Activated CD4-positive, alpha-beta T cell treated with anti-CD3 and anti-CD28 coated beads, Interleukin-2, amount 50 U/mL, for 1 hour (primary cell): ENCODE measurements at places on chromosomes 2 and 18.

DNA sequence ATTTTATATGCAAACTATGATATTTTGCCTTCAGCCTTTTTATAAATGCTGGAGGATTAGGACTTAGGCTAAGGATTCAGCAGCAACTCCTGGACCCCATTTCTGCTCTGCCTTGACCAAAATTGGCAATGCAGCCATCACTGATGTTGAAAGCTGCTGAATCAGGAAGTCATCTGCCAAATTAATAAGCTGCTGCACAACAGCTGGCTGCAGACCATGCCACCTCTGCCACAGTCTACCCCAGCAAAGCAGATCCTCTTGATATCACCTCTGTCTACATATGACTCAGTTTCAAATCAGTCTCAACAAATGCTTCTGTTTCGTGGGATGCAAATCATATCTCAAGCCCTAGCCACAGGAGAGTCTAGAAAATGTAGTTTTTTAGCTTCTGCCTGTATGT lies 7.1 kb upstream of the SOS1 start:
- peak; percentile 27 for DNase-seq

DNA sequence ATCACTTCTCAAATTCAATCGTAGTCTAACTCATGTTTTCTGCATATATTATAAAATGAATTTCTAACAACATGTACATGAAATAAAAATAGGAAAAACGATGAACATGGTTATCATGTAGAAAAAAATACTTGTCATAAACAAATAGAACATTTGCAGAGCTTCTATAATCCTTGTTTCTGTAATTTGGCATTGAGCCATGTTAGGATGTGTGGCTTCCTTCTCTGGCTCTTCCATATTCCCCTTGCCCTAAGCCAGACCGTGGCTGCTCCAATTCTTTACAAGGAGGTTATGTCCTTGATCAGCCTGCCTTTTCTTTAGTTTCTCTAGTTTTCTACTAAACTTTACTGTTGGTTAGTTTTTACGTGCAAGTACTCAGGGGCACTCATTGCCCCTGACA lies 155.3 kb downstream of the COL6A3 start:
- no peak for DNase-seq

DNA sequence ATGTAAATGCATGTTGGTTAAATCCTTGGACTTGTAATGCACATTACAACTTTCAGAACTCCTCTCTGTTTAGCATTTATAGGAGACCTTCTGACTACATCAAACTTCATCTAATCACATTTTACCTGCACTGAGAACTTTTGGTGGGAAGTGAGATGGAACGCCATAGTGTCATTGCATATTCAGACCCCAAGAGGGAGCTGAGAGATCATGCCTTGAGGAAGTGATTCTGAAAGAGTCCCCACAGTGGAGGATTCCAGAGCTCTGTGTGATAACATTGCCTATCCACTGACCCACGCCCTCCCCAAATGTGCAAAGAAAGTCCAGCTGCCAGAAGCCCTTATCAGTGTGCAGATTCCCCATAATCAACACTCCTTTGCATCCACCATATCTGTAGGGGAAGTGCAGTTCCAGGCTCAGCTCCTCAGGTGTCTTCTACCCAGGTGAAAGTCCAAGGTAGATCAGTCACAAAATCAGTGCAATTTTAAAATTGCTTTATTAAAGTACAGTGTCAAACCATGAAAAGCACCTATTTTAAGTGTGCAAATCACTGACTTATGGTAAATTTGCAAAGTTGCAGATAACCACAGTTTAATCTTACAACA lies 212.4 kb downstream of the RPIA start:
- DNase-seq: no peak

GRCh38 chr18:76668546-76668945 lies 153.8 kb upstream of the ZNF236 start:
- no peak for DNase-seq

GRCh38 chr2:37558623-37559022 lies 112.8 kb downstream of the CDC42EP3 start:
- DNase-seq: no peak

- DNase-seq: no peak
These were observed 38.1 kb upstream of the DAPL1 start for GRCh38 chr2:158756976-158757375.

DNA sequence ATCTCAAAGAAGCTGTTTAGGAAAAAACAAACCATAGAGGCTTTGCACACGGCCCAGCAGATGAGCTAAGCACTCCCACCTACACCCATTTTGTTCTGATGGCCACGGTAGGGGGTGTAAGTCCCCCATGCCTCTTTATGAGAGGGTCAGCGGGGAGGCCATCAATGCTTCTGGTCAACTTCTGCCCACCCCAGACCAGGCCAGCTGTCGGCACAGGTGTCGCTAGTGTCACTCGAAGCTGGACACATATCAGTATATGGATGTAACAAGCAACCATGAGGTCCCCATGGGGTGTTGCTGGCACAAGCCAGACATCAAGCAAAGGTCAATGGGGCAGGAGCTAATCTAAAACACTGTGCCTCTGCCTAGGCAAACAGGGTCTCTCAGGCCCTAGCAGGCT lies 23.7 kb upstream of the SLC35F6 start:
- DNase-seq: no peak
